ENCODE measurements at places on chromosomes 1 and 21.
A peak's percentile ranks its signal among the peaks of the same experiment; 100 is the strongest.

GRCh38 chr1:172613294-172613693 lies 45.6 kb upstream of the FASLG start:
- no peak for DNase-seq

DNA sequence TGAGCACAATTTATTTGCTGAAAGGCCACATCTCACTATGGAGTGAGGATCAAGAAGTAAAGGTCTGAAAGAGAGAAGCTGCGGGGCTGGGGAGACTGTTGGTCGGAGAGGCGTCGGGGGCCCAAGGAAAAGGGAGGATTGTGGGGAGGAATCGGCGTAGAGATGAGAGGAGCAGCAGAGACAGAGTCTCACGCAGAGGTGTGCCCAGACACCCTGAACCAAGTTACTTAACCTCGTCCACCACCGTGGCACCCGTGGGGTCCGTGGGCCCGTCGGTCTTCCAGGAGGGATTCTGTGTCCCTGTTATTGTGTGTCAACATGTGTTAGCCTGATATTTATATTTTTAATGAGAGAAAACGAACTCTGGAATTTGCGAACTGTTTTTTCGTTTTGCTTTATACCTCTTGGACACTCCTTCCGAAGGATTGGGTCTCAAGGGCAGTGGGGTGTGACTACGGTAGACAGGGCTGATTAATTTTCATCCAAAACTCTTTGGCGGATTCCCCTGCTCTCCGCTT lies 3.8 kb upstream of the NBPF1 start:
- DNase-seq = no peak

- DNase-seq = no peak
Measured at GRCh38 chr21:35226968-35227744, 178.1 kb upstream of the RUNX1 start.

DNA sequence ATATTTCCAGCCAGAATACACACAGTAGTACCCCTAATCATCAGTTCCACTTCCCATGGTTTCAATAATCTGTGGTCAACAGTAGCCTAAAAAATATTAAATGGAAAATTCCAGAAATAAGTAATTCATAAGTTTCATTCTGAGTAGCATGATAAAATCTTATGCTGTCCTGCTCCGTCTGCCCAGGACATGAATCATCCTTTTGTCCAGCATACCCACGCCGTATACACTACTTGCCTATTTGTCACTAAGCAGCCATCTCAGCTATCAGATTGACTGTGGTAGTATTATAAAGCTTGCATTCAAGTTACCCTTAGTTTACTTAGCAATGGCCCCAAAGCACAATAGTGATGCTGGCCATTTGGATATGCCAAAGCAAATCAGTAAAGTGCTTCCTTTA lies 118.7 kb downstream of the SLC5A9 start:
- DNase-seq = no peak

- no peak for DNase-seq
Measured at GRCh38 chr1:22860883-22861385, 111.7 kb downstream of the LACTBL1 start.

DNA sequence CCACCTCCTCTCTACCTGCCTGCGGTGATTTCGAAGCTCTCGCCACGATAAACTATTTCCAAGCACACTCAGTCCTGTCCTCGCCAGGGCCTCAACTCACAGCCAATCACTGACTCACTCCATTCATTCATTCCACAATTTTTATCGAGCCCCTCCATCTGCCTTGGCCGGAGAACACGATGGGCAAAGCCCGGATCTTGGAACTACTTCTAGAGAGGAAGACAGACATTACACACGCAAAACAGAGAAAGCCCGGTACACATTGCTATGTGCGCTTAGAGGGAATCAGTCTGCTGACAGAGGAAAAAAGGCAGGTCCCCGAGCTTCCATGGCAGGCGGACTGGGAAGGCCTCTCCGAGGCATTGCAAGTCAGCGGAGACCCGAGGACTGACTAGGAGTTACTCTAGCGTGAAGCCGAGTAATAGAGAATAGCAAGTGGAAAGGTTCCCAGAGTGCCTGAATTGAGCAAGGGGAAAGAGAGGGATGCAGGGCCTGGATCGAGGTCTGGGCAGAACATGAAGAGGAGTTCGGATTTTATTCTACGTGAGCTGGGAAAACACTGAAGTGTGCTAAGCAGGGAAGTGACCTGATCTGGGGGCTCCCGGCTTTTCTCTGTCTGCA lies 54.2 kb upstream of the DNAJC6 start:
- DNase-seq = no peak

DNA sequence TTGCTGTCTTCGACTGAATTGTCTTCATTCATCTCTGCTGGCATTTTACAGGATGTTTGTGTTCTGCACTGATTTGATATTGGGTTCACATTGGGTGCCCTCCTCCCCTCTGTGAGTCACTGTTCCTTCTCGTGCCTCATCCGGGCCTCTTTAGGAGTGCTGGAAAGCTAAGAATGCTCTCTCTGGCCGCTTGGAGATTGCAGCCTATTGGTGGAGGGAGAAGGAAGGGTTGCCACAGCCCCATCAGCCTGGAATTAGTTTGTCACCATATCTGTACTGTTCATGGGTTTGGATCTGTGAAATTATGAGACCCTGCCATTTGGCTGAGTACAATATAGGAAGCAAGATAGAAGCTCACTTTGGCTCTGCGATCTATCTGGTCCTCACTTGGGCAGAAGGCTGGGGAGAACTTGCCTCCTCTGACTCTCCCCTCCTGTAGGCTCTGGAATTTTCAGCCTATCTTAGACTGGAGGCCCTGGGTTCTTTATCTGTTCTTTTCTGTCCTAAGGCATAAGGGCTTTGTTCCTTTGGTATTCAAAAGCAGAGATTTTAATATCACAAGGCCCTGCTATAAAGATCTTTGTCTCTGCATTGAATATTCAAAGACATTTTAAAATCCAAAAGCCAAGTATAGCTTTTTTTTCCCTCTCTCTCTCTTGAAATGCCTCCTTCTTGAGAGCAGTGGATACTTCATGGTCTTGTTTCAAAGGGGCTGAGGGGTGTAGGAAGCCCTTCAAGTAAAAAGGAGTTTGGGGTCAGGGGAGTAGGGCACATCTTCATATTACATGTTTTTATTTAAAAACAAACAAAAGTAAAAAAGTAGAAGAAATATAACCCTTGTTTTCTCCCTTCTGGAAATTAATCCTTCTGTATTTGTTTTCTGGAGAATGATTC lies 347.9 kb downstream of the ZP4 start:
- DNase-seq = peak; percentile 13

- no peak for DNase-seq
Measured at GRCh38 chr1:206472886-206473285, 2.6 kb downstream of the IKBKE start.

DNA sequence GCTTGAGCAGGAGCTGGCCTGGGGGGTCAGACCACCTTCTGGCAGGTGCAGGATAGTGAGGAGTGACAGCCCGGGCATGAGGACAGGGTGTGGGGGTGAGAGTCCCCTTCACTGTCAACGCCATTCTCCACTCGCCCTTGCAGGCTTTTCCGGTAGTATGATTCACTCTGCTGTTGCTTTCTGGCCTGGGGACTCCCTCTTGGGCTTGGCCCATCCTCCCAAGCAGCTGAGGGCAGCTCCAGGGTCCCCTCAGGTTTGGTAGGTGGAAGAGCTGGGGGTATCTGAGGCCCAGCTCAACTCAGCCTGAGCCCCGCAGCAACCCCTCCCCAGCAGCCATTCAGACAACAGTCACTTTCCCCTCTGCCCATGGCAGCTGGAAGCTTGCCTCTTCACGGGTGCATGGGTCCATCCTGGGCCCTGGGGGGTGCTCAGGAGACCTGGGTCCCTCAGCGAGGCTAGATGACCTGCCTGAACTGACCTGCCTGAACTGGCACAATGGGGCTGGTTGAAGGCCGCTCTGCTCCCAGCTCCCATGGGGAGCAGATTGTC lies 1.3 kb downstream of the CLDN19 start:
- no peak for DNase-seq

GRCh38 chr1:175978926-175979325 lies 228.2 kb downstream of the COP1 start:
- DNase-seq = no peak

DNA sequence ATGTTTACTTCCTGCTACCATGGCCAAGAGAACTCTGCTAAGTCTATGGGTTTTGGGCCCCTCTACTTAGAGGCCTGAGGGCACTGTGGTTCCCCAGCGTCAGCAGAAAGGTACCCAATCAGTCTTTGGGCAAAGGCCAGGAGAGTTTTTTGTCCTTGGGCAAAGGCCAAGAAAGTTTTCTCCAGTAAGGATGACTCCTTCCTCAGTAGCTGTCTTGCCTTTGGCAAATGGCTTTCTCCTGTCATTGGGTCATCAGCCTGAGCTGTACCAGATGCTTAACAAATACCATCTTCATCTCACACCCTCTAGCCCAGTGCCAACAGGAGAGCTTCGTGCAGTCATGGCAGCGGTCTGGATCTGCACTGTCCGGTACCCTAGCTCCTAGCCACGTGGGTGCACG lies 199.3 kb upstream of the TMEM51 start:
- DNase-seq = no peak

DNA sequence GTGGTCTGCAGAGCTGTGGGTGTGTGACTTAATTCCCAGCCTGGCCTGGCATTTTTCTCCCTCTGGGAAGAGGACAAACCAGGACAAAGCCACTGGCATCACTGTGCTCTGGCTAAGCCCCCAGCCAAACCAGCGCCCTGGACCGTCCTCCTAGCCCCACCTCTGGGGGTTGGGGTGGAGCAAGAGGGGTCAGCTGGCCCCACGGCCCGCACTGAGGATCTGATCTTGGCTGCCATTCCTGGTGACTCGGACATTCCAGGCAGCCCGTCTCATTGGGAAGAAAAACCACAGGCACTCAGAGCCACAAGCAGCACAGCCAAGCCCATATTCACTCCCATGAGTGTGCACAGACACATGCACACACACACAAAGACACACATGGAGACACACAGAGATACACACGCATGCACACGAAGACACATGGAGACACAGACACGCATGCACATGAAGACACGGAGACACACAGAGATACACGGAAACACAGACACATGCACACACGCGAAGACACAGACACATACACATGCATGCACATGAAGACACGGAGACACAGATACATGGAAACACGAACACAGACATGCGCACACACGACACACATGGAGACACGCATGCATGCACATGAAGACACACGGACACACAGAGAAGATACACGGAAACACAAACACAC lies 2.3 kb upstream of the MXRA8 start:
- peak; percentile 26 for DNase-seq

DNA sequence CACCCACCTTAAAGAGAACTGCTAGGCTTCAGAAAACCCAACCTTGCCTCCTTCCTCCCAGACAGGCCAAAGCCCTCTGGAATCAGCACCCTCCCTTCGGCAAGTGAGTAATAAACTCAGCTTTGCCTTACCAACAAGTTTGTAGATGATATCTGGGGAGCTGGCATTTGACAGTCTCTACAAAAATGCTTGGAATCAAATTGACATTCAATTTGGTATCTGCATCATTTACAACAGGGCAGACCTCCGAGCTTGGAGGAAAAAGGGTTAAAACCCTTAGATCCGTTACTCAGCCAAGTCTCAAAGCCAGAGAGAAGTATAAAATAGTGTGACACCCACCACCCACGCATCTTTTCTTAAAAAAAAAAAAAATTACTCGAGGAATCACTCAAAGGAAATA lies 149.3 kb upstream of the EDN2 start:
- DNase-seq = no peak

- DNase-seq = no peak
Measured at GRCh38 chr1:167136806-167137205, 42.9 kb downstream of the STYXL2 start.

GRCh38 chr1:236065509-236066005 lies 667 bp upstream of the NID1 start:
- DNase-seq = no peak

- no peak for DNase-seq
Measured at GRCh38 chr1:167563579-167564246, 10.2 kb upstream of the CREG1 start.

DNA sequence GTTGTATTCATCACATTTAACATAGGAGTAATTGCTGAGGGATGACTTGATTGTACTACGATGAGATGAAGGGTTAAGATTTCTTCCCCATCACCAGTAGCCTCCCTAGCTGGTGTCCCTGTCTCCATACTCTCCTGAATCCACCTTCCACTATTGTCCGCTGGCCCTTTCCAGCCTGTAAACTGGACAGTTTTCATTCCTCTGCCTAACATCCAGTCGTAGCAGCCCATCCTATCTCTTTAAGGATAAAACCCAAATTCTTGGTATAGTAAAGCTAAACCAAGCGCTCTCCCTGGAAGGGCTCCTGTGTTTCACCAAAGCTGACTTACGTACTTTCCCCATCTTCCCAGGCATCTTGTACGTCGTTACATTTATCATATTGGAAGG lies 670 bp downstream of the COX20 start:
- DNase-seq = peak; percentile 68

All from retina (tissue), 1 donor.